ENCODE measurements at places on chromosomes 11 and 22.

- DNase-seq: no peak
These were observed 4.5 kb downstream of the IL18 start for GRCh38 chr11:112159098-112160065.

DNA sequence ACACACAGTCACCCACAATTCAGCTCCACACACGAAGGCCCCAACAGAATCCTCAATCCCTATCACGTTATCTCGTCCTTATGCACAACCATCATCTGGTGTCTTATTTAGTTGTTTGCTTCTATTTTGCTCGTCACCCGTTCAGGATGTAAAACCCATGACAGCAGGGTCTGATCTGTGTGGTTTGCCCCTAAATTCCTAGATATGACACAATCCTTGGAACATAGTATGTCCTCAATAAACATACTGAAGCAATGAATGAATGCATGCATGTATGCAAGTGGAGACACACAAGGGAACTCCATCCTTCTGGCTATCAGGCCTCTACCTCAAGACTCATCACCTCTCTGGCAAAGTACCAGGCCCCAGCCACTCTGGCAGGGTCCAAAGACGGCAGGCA, 20.2 kb downstream of the STARD10 start:
- DNase-seq: no peak

DNA sequence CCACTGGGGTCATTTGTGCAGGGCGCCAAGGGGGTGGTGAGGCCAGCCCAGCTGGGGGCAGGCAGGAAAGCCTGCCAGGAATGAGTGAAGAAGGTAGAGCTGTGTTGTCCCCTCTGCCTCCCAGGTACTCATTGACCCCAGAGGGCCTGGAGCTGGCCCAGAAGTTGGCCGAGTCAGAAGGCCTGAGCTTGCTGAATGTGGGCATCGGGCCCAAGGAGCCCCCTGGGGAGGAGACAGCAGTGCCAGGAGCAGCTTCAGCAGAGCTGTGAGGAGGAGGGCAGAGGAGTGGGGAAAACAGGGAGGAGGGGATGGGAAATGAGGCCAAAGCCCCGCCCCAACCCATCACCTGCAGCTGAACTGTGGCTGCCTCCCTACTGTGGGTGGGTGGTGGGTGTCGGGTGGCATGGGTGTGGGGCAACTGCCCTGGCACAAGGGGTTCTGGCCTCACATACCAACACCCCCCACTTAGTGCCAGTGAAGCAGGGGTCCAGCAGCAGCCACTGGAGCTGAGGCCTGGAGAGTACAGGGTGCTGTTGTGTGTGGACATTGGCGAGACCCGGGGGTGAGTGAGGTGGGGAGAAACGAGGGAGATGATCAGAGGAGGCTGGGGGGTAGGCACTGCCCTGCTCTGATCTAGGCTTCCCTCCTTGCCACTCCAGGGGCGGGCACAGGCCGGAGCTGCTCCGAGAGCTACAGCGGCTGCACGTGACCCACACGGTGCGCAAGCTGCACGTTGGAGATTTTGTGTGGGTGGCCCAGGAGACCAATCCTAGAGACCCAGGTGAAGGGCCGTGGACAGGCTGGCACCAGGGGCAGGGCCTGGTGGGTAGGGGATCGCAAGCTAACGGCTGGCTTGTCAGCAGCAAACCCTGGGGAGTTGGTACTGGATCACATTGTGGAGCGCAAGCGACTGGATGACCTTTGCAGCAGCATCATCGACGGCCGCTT, 3.0 kb downstream of the MUS81 start:
- no peak for DNase-seq

DNA sequence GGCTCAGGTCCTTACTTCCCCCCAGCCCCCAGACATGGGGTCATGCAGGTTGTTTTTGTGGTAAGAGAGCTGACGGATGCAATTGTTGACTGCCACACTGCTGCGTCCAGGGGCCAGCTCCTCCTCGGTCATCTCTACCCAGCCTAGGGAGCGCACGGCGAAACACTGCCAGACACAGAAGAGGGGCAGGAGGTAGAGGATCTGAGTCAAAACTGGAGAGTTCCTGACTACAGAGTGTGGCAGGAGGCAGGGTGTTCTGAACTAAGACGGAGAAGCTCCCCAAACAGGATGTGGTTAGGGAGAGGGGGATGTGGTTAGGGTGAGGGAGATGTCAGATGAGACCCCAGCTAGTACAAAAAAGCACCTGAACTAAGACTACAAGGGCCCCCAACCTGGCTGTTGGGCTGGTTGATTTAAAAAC, 12.3 kb downstream of the SMPD1 start:
- no peak for DNase-seq

- DNase-seq: no peak
These were observed 459 bp downstream of the SF3B2 start for GRCh38 chr11:66052664-66052982.

DNA sequence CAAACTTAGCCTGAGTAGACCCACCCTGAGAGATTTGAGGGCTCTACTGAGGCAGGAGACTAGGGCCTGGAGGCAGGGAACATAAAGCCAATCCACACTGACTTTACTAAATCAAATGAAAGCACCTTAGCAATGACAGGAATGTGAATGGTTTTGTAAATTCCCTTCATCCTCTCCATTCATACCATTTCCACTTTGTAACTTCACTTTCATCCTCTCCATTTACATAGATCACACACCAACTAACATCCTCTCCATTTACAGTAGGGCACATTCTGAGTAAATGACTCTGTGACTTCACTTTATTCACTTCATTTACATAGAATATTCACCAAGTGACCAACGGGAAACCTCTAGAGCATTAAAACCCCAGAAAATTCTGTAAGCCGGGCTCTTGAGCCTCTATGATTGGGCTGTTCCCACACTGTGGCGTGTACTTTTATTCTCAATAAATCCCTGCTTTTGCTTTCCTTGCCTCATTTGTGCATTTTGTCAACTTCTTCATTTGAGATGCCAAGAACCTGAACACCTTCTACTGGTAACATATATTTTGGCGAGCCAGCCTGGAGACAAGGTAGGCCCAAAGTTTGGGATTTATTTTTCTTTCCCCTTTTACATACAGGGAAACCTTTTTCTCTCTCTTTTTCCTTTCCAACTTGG, 82.9 kb downstream of the PIWIL4 start:
- DNase-seq: no peak

GRCh38 chr11:49208006-49208721, at the start of gene FOLH1:
Gene FOLH1, minus strand, starts transcription at chr11:49208602. Its CDS starts 193 bp downstream, at chr11:49208409.
- DNase-seq: no peak

DNA sequence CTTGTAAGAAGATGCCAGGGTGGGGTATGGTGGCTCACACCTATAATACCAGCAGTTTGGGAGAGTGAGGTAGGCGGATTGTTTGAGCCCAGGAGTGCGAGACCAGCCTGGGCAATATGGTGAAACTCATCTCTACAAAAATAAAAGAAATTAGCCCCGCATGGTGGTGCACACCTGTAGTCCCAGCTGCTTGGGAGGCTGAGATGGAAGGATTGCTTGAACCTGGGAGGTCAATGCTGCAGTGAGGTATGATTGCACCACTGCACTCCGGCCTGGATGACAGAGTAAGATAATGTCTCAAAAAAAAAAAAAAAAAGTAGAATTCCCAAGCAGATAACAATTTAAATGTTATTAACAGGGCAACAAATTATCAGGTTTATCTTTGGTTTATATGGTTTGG, 20.2 kb downstream of the ACER3 start:
- DNase-seq: no peak

DNA sequence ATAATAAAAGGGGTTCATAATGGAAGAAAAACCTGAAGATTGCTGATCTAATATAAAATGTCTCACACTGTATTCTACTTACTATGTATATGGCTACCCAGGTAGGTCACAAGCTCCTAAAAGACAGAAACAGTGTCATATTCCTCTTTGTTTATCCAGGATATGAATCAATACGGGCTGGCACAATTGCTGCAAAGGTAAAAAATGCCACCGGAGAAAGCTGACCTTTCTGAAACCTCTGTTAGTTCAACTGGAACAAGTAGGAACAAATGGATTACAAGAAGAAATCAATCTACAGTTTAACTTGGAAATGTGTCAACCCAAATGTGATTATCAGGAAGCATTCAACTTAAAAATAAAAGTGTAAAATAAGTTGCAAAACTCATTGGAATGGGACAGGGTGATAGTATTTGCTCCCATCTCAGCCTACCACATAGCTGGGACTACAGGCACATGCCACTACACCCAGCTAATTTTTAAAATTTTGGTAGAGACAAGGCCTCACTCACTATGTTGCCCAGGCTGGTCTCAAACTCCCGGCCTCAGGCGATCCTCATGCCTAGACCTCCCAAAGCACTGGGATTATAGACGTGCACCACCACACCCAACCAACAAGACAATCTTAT, 27.6 kb downstream of the SLC35F2 start:
- DNase-seq: no peak

- DNase-seq: no peak
These were observed 79.0 kb downstream of the APIP start for GRCh38 chr11:34836958-34837856.

DNA sequence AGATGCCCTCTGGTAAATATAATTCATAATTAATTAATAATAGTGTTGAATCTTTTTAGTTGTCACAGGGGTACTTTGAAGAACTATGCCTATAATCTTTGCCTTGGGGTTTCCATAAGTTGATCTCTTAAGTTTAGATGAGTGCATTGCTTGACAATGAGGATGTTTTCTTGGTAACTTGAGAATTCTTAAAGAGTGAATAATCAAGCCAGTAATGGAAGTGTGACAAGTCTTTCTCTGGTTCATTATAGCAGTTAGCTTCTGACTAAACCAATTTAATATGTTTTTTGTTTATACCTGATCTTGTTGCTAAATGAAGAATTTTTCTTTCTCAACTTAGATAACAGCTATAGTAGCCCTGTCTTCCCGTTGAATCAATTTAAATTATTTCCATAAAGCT, 46.2 kb downstream of the ATXN10 start:
- peak; percentile 57 for DNase-seq

DNA sequence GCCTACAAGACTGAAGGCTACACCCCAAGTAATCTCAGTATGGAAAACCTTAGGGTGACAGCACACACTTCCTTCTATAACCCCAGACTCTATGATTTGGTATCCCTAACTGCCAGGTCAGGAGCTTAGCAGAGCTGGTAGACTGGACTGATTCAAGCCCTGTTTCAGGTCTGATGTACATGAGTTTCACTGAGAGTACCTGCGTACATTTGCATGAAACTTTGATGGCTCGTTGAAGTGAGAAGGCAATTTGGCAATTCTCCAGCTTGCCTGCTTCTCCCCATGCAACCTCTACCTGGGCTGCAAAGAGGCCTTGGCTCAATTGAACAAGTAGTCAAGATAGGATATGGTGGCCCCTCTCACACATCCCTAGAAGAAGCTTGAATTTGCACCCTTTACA, 10.2 kb downstream of the FIBIN start:
- no peak for DNase-seq

DNA sequence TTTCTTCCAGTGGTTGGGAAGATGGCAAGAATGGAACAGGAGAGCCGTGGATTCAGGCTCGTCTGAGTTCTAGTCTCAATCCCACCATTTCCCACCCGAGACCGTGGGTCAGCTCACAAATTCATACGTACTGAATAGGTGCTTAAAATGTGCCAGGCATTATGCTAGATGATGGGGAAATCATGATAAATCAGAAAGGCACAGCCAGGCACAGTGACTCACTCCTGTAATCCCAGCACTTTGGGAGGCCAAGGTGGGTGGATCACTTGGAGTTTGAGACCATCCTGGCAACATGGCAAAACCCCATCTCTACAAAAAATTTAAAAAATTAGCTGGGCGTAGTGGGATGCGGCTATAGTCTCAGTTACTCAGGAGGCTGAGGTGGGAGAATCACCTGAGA, 7.1 kb downstream of the TRIOBP start:
- no peak for DNase-seq

- DNase-seq: no peak
These were observed 24.4 kb downstream of the OR8B12 start for GRCh38 chr11:124518989-124519451.

DNA sequence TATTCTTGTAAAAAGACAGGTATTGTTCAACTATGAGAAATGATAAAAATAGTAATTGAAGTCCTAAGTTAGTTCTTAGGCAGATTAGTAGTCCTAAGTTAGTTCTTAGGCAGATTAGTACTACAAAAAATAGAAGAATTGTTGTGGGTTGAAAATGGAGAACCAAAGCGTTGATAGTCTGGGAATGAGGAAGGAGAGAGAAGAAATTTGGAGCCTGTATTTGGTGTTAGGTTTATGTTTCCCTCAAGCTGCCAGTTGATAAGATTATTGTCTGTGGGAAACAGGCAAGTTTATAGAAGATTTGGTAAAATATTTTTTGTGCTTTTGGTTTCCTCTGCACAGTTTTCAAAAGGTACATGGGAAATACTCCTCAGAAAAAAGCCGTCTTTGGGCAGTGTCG, 3.6 kb downstream of the BCO2 start:
- DNase-seq: no peak

DNA sequence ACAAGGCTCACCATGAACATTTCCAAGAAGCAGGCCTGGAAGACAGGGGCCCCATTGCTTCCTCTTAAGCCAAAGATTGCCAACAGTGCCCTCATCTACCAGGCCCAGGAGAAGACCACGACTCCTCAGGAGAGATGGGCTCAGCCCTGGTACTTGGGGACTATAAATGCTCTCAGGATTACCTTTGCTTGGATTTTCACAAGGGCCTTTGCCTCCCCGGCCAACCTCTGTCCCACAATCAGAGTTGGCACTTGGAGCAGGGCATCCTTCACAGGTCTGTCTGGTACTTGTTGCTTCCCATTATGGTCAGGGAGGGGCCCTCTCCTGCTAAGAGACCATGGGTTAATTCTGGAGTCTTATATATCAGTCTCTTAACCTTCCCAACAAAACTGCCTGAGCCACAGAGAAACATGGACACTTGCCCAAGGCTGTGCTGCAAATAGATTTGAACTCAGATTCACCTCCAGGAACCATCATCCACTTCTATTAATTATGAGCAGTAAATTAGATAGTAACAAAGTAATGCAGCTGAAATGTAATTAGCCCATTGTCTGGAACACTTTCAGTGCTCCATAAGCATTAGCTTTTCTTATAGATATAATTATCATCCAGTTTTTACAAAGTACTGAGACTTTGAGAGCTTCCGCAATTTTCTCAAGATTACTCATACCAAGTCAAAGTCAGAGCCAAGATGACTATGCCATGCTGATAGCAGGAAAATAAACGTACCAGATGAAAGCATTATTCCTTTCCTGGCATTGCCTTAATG, 33.5 kb downstream of the POU2AF3 start:
- peak; percentile 49 for DNase-seq

DNA sequence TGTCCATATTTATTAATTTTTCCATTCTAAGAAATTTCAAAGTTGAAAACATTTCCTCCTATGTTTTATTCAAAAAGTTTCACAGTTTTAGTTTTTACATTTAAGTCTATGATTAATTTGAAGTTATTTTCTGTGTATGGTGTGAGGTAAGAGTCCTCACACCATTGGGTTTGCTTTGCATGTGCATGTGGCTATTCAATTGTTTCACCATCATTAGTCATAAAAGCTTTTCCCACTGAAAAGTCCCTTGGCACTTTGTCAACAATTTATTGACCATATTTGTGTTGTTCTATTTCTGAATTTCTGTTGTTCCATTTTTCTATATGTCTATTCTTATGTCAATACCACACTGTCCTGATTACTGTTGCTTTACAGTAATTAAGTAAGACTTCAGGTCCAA, 186.5 kb downstream of the KIF18A start:
- no peak for DNase-seq

- DNase-seq: no peak
These were observed 23.7 kb downstream of the WBP2NL start for GRCh38 chr22:42022162-42022847.

- no peak for DNase-seq
These were observed 17.0 kb downstream of the FADD start for GRCh38 chr11:70220136-70220535.

- no peak for DNase-seq
These were observed 43.7 kb downstream of the RAB6A start for GRCh38 chr11:73717136-73717535.

Data from GM04503 (cell line).